Activated T-helper 2 cell treated with anti-CD3 and anti-CD28 coated beads, Interferon-gamma antibody, Interleukin-2, Interleukin-4, amounts not matched to agents 10 μg/mL and 5 μg/mL and 100 μg/mL, durations not matched to agents 14 hours and 24 hours and 36 hours (primary cell): ENCODE measurements at places on chromosomes 16 and 17.
A peak's percentile ranks its signal among the peaks of the same experiment; 100 is the strongest.

GRCh38 chr17:67290711-67291291, 45.8 kb upstream of the HELZ start:
- no peaks in the 10 kb centered on the region for H3K36me3 ChIP-seq
- H3K27ac ChIP-seq = no peak overlapping the region
- no peak overlapping the region for H3K4me3 ChIP-seq
- H3K4me1 ChIP-seq = no peaks in the 10 kb centered on the region

DNA sequence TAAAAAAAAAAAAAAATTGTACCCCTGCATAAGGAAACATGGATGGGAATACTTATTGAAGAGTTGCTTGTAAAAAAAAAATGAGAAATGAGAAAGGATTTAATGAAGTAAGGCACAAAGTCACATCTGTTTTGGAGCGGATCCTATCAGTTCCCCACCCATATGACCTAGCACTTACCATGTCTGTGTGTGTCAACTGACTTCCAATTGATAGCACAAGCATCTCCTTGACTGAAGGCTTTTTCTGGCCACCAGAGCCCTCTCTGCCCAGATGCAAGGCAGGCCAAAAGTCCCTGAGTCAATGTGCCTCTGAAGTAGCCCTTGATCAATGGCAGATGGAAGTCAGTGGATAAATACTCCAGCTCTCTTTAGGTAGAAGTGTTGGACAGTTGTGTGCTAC, 13.4 kb upstream of the NLK start:
- H3K4me3 ChIP-seq = no peak overlapping the region
- no peaks in the 10 kb centered on the region for H3K4me1 ChIP-seq
- H3K27me3 ChIP-seq = peaks cover 12% of the 10 kb centered on the region
- DNase-seq = no peak
- no peak overlapping the region for H3K27ac ChIP-seq

DNA sequence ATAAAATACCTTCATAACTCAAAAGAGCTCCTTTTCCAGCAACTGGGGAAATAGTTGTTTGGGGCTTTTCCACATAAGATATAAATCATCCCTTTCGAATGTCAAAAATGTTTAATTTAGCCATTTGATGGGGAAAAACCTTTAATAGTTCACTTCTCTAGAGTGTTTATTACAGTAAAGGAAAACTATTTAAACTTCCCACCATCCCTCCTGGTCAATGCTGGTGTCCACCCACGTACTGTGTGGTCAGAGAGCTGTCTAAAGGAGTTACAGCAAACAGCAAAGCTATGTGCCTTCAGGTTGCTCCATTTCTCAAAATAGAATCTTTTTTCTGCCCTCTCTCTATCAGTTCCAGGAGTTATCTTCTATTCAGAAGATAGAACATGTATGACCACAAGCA, 33.5 kb downstream of the KANSL1 start:
- H3K4me1 ChIP-seq = peaks cover 69% of the 10 kb centered on the region
- no peaks in the 10 kb centered on the region for H3K27me3 ChIP-seq
- H3K36me3 ChIP-seq = peaks cover 40% of the 10 kb centered on the region
- H3K27ac ChIP-seq = no peak overlapping the region
- no peak for DNase-seq

GRCh38 chr16:17885659-17886207, 415.0 kb upstream of the XYLT1 start:
- no peak overlapping the region for H3K4me3 ChIP-seq
- H3K4me1 ChIP-seq = no peaks in the 10 kb centered on the region
- H3K27ac ChIP-seq = no peak overlapping the region
- peaks cover 3% of the 10 kb centered on the region for H3K27me3 ChIP-seq
- no peak for DNase-seq

DNA sequence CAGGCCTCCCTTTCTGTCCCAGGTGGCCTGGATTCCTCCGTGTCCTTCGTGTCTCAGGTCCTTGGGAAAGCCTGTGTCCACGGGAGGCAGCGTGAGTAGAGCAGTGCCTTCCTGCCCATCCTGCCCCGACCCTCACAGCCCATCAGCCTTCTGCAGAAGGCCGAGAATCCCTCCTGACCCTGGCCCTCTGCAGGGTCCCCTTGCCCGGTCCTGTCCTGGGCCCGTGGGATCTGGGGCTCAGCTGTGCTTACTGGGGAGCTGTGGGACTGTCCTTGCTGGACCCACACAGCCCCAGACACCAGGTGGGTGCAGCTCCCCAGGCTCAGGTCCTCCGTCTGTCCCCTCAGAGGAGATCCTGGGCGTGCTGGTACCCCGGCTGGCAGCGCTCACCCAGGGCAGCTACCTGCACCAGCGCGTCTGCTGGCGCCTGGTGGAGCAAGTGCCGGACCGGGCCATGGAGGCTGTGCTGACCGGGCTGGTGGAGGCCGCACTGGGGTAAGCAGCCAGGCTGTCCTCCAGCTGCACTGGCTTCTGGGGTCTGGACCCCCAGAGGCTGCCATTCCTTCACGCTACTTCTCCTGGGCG, 3.9 kb downstream of the TELO2 start:
- peaks cover 19% of the 10 kb centered on the region for H3K36me3 ChIP-seq
- H3K4me1 ChIP-seq = peaks cover 10% of the 10 kb centered on the region
- no peak overlapping the region for H3K27ac ChIP-seq
- no peak for DNase-seq

DNA sequence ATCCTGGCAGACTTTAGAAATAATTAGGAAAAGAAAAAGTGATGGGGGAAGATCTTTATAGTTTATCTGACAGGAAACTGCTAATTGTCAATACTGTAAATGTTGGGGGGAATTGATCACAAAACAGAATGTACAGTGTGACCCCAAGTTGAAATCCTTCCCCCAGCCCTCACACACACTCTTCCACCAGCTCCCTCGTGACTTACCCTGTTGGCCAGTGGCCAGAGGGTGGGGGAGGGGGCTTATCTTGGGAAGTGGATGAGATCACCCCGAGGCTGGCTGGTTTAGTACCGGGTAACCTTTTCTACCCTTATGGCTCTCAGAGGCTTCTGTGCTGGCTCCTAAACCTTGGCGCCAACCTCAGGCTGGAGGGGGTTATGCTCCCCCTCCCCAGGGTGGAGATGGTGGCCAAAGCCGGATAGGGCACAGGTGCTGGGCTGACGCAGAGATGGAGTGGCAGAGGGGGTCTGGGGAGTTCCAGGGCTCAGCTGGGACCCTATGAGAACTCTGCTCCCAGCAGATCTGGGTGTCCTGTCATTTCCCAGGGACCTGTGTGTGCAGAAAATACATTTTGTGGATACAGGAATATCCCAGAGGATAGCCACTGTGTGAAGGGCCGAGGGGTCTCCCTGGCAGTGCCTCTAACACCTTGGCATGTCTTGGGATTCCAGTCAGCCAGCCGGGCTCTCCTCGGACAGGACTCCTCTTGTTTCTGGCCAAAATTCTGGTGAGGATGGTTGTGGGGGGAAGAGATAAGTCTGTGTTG, 18.6 kb downstream of the CDH16 start:
- H3K36me3 ChIP-seq = no peaks in the 10 kb centered on the region
- H3K4me1 ChIP-seq = peaks cover 3% of the 10 kb centered on the region
- H3K27ac ChIP-seq = no peak overlapping the region
- no peak overlapping the region for H3K4me3 ChIP-seq
- H3K27me3 ChIP-seq = no peaks in the 10 kb centered on the region
- no peak for DNase-seq

DNA sequence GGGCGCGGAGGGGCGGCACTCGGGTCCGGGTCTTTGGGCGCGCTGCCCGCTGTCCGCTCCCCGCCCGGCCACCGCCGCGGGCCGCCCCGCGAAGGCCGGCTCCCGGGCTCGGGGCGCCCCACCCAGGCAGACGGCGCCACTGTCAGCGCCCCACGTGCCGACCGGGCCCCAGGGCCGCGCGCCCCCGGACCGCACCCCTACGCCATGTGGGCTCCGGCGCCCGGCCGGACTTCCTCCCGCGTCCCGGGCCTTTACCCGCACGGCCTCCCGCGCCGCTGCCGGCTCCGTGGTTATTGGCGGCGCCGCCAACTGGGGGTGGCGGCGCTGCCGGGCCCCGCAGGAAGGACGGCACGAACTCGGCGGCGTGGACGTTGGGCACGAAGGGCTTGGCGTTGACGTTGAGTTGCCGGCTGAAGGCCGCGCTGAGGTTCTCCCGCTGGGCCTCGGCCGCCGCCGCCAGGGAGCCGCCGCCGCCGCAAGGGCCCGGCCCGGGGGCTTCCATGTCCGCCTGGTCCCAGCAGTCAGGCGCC, 577 bp downstream of the GSPT1 start:
- peaks cover 8% of the 10 kb centered on the region for H3K27me3 ChIP-seq
- H3K36me3 ChIP-seq = peaks cover 37% of the 10 kb centered on the region
- peak; percentile 37 for DNase-seq

- no peak overlapping the region for H3K27ac ChIP-seq
- no peaks in the 10 kb centered on the region for H3K36me3 ChIP-seq
- peaks cover 11% of the 10 kb centered on the region for H3K4me1 ChIP-seq
- H3K27me3 ChIP-seq = no peaks in the 10 kb centered on the region
- no peak overlapping the region for H3K4me3 ChIP-seq
- DNase-seq = no peak
Observed at GRCh38 chr16:57501492-57501891, 15.2 kb upstream of the DOK4 start.
